ENCODE measurements at places on chromosomes 6 and 20.

DNA sequence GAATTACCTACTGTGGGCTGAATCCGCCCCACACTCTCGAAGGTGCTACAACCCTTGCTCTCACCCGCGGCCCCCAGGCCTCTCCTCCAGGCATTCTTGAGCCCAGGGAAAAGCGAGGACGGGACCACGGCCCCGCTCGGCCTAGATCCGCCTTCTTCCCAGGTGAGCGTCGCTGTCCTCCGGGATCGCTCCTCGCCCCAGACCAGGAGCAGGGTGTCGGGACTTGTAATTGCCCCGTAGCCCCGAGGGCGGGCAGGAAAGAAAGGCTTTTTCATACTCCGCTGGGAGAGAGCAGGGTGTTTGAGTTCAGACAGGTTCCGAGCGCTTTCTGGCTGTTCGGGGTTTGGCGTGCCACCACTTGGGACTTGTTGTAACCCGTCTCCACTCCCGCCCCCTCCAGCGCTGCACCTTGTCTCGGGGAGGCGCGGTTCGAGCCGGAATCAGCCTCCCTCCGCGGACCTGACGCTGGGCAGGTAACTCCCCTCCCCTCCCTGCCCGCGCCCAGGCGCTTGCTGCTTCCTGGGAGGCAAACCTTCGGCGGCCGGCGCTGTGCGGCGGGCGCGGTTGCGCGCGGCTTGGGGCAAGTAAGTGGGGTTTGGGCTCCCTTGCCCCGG, at the start of gene FAM83B:
FAM83B (plus strand) TSS at position 529 of the 614 bp plus-strand sequence. CDS start 23,476 bp downstream, outside the sequence.
- peak; percentile 43 for DNase-seq

- DNase-seq = no peak
Measured at GRCh38 chr20:62151225-62151624, 7.7 kb downstream of the SS18L1 start.

GRCh38 chr20:5041433-5041832, 40.1 kb upstream of the SLC23A2 start:
- no peak for DNase-seq

GRCh38 chr20:5069141-5069806, 50.5 kb downstream of the PCNA start:
- DNase-seq = no peak

- no peak for DNase-seq
Measured at GRCh38 chr20:5171790-5172164, 45.0 kb downstream of the CDS2 start.

- no peak for DNase-seq
Measured at GRCh38 chr6:1562171-1562955, 47.4 kb upstream of the FOXC1 start.

GRCh38 chr6:144728804-144729203, 443.7 kb downstream of the UTRN start:
- no peak for DNase-seq

DNA sequence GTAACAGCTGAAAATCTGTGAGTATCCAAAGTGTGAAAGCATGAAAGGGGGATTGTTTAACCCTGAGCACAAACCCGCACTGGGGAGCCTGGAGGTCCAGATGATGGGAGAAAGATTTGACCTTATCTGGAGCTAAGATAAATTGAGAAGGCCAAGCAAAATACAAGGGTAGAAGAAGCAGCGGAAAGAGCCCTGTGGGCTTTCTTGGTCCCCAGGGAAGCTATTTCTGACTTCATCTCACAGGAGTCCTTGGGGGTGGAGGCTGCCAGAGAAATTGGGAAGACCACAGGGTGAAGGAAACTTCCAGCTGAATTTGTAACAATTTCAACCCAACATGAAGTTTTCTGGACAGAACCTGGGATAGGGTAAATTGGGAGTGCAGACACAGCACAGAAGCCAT, 476.9 kb downstream of the MMUT start:
- no peak for DNase-seq

DNA sequence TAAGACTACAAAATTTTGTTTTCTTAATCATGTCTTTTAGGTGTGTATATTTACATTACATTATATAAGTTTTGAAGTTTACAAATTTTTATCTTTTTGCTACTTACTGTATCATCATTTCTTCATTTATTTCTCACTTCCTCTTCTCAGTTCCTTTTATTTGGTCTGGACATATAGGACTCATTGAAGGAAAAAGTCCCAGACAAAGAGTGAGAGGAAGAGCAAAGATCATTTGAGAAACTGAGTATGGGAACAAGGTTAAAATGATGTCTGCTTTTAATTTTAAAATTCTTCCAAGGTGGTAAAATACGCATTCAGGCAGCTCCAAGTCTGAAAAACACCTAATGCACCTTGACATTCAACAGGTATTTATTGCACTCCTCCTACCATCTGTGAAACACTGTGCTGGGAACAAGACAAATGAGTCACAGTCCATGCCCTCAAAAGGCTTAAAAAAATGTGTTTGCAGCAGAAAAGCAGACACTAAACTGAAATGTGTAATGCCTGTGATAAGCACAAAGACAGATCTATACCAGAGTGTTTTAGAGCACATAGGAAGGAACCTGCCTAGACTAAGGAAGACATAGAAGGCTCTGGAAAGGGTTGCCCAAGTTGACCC, 63.2 kb downstream of the PKIB start:
- no peak for DNase-seq

- DNase-seq = no peak
Measured at GRCh38 chr6:11804135-11804534, 25.5 kb upstream of the ADTRP start.

DNA sequence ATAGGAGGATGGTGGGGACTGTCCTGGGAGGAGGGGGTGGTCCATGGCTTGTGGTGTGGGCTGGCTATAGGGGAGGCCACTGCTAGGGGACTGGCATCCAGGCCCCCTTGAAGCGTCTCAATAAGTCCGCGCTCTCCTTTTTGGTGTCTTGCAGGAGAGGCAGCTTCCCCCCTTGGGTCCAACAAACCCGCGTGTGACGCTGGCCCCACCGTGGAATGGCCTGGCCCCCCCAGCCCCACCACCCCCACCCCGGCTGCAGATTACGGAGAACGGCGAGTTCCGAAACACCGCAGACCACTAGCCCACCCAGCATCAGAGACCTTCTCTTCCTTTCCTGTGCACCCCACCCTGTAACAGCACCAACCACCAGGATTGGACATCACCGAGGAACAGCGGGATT, 2.8 kb upstream of the ZBTB9 start:
- DNase-seq = no peak

GRCh38 chr20:47318586-47319516, 37.6 kb downstream of the ZMYND8 start:
- DNase-seq = peak; percentile 72

DNA sequence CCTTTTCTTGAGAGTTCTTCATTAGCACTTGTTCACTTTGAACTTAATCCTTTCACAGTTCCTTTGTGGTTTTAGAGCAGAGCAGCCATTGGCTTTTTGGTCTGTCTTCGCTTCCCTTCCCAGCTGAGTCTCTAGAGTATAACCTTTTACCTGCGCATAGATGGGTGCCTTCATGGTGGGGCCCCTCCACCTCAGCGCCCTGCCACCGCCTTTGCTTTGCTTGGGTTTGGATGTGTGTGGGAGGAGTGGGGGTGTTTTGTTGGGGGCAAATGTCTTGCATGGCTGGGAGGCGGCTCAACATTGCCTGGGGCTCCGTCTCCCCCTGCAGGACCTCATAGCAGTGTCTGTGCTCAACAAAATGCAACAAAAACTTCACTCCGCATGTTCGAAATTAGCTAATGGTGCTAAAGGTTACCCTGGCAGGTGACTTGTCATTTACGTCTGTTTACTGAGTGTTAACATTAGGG, 11.9 kb downstream of the PYGB start:
- no peak for DNase-seq

DNA sequence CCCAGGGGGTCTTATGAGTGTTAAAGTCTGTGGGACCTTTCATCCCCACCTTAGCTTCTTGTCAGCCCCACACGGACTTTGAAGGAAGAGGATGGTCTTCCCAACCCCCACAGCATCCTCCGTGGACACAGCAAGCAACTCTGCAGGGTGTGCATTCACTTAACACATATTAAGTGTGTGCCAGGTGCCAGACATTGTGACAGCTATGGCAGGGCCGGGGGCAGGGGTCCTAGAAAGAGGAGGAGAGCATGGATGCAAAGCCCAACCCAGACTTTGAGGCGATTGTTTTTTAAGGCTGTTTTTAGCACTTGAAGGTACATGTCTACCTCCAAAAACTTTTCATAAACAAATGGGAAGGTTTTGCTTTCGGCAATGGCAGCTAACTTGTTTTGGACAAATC, 121.6 kb upstream of the KCNG1 start:
- no peak for DNase-seq

- DNase-seq = no peak
Measured at GRCh38 chr20:15593081-15593480, 980.2 kb downstream of the KIF16B start.

DNA sequence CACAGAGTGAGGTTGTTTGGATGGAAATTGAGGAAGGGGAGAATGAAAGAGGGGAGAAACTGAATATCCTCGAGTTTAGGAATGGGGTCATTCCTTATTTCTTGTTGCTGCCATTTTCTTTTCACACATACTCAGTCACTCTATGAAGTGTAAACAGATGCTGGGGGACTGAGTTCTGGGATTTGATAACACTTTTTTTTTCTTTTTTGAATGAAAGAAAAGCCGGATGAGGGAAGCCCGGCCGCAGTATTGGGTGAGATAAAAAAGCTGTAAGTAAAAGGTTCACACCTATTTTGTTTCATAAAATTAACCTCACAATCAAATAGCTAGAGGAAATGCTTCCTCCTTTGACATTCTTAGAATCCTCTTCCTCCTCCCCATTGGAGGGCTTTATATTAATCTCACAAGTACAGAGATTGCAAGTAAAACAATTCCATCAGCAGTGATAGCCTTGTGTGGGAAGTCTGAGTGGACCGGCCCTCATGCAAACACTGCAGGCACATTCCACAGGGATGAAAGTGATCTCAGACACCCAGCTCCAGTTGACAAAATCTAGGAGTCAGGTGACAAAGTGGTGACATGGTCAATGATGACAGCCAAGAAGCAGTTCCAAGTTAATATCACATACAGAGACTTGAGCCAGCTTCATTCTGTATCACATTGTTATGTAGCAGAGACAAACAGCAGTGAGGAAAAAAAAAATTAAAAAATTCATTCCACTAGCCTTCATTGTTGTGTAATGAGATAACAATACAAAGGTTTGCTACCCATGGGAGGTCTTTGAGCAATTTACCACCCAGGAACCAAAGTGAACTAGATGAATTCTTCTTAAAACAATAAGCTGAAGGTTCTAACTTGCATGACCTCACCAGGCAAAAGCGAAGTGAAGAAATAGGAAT, 391.1 kb upstream of the HSF2 start:
- DNase-seq = no peak

DNA sequence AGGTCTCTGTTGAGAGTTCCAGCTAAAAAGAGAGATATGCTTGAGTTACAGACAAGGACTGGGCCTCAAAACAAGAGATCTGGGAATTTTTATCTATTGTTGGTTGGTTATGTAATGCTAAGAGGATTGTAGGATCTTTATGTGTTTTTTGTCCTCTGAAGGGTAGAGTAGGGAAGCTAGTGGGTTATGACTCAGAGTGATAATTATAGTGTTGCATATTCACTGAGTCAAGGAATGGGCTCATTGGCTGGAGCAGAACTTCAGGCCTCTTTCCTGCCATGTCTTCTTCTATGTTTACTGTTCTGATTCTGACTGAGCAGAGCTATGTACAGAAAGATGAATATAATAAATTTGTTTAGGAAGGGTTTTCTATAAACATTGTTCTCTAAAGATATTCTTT, 66.1 kb upstream of the NOX3 start:
- DNase-seq = no peak

DNA sequence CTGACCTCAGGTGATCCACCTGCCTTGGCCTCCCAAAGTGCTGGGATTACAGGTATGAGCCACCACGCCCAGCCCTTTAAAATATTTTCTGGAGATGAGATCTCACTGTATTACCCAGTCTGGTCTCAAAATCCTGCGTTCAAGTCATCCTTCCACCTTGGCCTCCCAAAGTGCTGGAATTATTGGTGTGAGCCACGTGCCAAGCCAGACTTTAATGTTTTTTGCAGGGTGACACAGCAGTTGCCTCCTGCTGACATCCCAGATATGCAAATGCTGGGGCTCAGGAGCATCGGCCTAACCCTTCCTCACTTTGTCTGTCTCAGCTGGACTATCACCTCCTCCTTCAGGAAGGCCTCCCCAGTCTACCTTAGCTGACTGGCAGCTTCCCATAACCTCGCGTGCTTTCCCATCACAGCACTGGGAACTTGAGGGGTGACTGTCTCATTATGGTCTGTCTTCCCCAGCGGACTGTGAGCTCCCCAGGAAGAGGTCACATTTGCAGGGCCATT, 14.3 kb upstream of the ID1 start:
- DNase-seq = no peak

DNA sequence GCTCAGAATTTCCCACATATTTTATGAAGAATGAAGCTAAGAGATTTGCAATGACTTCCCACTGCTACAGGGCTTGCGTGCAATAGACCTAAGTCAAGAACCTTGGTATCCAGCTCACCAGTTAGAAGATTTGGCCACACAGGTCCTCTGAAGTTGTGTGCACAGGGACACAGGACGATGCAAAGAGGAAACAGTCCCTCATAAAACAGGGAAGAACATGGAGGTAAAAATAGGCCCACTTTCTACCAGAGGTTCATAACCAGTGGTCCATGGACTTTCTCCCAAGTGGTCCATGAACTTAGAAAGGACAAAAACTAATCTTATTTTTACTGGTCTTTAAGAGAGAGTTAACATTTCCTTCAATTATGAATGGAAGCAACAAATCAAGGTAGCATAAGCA, 1.3 kb downstream of the ZKSCAN4 start:
- no peak for DNase-seq

GRCh38 chr6:30810813-30811339, 66.5 kb upstream of the IER3 start:
- DNase-seq = no peak

GRCh38 chr20:8404912-8405635, 273.0 kb downstream of the PLCB1 start:
- DNase-seq = no peak

GRCh38 chr6:87364602-87365252, 20.1 kb downstream of the C6orf163 start:
- DNase-seq = no peak

GRCh38 chr20:35216541-35216940, 9.9 kb upstream of the MMP24 start:
- DNase-seq = no peak

- no peak for DNase-seq
Measured at GRCh38 chr6:165835410-165835851, 172.4 kb upstream of the PDE10A start.

DNA sequence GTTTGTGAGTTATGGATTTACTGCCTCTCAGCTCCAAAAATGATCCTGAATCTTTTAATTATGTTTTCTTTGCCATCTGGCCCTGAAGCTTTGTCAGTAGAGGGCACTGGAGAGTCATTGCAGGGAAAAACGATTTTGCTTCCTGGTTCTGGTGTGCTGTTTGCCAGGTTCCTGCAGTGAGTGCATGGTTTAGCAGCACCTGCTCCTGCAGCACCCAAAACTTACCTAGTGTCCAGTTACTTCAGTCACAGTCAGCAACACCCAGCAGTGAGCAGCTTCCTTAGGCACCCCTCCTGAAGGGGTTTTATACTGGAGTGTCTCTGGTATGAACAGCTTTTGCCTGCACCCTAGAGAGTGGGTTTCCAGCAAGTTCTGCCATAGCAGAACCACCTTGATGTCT, 6.0 kb upstream of the TRIM26 start:
- DNase-seq = peak; percentile 52
